Activated CD4-positive, CD25-positive, alpha-beta regulatory T cell (primary cell): ENCODE measurements at places on chromosomes 12 and 14.

- no peak for DNase-seq
Observed at GRCh38 chr12:70408004-70408790, 42.1 kb downstream of the KCNMB4 start.

DNA sequence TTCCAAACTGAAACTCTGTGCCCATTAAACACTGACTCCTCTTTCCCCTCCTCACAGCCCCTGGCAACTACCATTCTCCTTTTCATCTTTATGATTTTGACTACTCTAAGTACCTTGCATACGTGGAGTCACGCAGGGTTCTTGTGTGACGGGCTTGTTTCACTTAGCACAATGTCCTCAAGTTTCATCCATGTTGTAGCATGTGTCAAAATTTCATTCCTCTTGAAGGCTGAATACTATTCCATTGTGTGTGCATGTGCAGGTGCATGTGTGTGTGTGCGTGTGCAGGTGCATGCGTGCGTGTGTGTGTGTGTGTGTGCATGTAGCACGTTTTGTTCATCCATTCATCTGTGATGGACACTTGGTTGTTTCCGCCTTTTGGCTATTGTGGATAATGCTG is 106.1 kb downstream of the ZFP36L1 start:
- no peak for DNase-seq

DNA sequence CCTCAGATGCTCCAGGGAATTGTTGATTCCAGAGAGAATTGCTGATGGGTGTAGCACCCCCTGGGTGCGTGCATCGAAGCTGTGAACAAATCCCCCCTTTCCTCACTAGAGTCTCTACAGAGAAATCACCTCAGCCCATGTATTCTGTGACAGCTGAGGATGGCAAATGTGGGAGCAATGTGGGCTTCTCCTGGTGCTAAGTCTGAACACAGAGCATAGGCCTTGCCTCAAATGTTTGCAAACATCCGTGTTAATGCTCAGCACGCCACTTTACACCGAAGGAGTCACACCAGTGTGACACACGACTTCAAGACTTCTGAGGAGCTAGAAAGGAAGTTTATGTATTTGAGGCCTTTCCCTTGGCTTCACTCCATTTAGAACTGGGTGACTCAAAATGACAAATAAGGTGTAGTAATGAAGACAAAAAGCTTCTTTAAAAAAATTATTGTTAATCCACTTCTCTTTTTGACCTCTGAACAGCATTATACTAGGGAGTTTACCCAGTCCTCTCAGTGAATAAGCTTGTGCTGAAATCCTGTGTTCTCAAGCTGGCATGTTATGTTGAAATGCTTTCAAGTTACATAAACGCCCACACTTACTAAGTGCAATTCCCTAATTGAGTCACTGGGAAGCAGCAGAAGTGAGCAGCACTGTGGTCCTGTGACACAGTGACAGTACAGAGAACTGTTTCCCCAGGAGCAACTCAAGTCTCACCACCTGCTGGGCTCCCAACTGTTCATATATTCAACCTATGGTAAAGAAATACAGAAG is 92.9 kb downstream of the FAR2 start:
- no peak for DNase-seq

DNA sequence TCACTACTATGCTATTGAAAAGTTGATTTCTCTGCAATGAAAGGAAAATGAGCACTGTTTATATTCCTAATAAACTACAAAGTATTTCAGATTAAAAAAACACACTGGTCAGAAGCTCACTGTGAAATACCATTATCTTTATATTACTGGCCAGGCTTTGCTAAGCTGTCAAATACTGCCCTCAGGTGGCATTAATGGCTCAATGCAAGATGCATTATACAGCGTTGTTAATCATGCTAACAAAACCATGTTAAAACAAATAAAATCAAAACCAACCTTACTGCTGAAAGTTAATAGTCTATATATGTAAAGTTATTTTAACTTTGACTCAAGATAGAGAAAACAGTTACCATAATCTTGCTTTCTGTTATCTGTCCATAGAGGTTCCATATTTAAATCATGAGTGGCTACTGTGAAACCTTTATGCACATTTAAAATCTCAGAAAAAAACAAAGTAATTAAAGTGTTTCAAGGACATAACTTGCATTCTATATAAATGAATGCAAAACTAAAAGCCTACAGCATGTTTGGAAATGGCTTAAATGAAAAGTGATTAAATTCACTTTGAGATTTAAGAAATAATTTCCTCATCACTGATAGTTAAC is 121.7 kb downstream of the RALGAPA1 start:
- no peak for DNase-seq

DNA sequence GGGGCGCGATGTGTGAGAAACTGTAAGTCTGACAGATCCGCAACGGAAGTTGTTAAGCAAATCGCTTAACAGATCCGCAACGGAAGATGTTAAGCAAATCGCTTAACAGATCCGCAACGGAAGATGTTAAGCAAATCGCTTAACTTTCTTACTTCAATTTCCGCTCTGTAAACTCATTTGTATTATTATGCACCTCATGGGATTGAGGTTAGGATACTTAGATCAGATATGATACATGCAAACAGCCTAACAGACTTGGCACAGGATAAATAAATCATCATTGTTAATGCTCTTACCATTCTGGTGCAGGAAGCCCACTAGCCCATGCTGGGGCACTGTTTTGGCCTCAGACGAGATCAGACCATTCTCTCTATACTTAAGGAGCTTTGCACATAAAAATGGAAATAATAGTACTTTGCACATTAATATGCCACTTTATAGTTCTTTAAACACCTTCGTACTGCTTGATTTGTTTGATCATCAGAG is 399 bp downstream of the NCAPD2 start:
- DNase-seq = no peak

- DNase-seq = no peak
Observed at GRCh38 chr12:14238221-14238792, 127.2 kb upstream of the ATF7IP start.
